ENCODE measurements at places on chromosomes 3 and 15. TPM values are rescaled to one million over a fixed set of nuclear protein-coding genes. Genes with fewer than 3 reads are reported as not detected.

- no peak for DNase-seq
Observed at GRCh38 chr15:94131875-94132274, 99.5 kb upstream of the MCTP2 start.

GRCh38 chr3:187531831-187532230 is 138.4 kb downstream of the SST start:
- no peak for DNase-seq

Gene MNS1
- total RNA-seq = 9.0 TPM

- no peak for DNase-seq
Observed at GRCh38 chr3:48688737-48689075, 3.0 kb upstream of the NCKIPSD start.

DNA sequence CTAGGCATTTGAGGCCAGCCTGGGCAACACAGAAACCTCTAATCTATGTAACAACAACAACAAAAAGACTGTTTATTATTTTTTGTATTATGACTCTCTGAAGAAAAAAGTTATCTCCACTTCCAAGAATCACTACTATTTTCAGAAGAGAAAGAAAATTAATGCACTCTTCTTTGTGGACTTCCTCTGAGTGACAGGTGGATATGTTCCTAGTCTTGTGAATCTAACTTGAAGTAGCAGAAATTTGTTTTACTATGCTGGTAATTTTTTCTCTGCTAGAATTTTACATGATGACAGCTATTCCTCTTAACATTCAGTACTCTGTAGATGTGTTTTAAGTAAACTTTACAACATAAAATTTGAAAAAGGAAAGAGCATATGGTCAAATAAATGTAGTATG is 16.7 kb downstream of the DYNC1LI1 start:
- DNase-seq = no peak

DNA sequence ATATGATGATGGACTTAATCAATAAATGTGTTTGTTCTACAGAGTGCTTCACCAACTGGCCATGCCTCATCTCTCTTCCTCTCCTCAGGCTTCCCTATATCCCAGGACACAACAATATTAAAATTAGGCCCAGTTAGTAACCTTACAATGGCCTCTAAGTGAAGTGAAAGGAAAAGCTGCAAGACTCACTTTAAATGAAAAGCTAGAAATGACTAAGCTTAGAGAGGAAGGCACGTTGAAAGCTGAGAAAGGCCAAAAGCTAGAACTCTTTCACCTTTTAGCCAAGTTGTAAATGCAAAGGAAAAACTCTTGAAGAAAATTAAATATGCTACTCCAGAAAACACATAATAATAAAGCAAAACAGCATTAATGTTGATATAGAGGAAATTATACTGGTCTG is 1010.3 kb downstream of the NAALADL2 start:
- DNase-seq = no peak

- DNase-seq = no peak
Observed at GRCh38 chr15:77786181-77786890, 153.6 kb upstream of the LINGO1 start.

Gene ZNF860
- 7.1 TPM for total RNA-seq

DNA sequence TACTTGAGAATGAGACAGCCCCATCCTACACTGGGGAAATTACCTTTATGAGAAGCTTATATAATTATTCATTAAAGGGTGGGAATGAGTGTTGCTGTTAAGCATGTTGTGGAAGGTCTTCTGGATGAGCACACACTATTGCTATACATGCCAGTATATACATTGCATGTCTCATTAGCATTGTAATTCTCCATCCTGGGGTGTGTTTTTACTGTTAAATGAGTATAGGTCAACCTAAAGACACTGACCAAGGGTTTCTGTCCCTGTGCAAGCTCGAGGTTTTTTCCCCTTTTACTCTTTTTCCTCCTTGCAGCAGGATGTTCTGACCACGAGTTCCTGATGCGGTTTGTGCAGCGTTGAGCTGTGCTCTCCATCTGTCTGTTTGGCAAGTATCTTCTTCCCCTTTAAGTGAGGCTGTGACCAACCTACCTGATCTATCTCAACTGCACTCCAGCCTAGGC is 7.2 kb upstream of the IVD start:
- no peak for DNase-seq
